ENCODE measurements at places on chromosomes 7 and 10. TPM values are rescaled to one million over a fixed set of nuclear protein-coding genes. Genes with fewer than 3 reads are reported as not detected.

DNA sequence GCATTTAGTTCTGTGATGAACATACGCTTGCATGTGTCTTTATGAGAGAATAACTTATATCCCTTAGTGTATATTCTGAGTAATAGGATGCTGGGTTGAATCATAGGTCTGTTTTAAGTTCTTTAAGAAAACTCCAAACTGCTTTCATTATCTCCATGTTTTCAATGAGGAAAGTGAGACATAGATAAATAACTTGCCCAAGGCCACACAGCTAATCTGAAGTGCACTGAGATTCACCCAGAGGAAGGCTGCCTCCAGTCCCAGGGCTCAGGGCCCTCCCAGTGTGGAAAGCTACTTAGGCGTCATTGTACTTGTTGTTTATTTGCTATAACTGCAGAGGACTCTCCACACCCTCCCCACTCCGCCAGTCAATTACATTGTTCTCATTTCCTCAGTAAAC, 126.7 kb downstream of the INHBA start:
- no peak for DNase-seq

GRCh38 chr7:4634166-4634565, 47.9 kb upstream of the FOXK1 start:
- no peak for DNase-seq

DNA sequence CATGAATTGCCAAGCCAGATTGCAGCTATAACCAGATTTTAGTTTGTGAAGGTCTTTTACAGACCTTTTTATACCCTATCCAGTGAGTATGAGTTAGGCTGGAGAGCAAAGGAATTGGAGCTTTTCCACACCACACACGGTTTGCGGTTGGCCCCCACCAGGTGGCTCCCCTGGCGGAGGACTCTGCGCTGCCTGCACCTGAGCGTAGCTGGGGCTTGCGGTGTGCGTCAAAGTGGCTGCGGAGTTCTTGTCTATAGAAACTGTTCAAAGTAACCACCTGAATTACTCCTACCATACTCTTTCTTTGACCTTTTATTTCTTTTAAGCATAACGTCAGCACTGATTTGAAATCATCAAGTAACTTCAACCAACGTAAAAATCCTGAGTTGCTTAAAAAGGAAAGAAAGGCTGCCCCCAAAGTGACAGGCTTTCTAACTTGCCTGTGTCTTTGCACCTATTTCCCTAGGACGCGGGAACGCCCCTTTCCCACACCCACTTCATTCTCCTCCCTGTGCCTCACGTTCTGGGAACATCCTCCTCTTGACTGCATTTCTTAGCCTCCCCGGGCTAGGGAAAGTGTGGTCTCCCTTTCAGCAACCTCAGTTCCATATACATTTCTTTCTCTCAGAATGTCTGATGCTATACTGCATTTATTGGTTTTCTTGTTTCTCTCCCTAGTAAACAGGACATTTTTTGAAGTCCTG, 47.6 kb upstream of the TMEM72 start:
- no peak for DNase-seq

DNA sequence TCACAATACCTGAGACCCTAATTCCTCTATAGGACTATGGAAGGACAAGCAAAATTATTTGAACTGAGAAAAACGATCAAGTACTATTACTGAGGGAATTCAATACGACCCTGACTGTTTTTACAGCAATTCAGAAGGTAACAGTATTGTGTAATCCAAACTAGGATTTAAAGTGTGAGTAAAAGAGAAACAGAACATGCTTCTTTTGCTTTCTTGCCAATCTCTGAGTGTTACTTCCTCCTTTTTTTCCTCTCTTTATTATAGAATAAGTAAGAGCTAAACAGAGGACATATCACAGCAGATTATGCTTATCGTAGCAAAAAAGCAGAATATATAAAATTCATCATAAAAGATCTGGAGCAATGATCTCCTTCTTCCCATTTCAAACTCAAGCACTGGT, 292.1 kb downstream of the THSD7A start:
- no peak for DNase-seq

DNA sequence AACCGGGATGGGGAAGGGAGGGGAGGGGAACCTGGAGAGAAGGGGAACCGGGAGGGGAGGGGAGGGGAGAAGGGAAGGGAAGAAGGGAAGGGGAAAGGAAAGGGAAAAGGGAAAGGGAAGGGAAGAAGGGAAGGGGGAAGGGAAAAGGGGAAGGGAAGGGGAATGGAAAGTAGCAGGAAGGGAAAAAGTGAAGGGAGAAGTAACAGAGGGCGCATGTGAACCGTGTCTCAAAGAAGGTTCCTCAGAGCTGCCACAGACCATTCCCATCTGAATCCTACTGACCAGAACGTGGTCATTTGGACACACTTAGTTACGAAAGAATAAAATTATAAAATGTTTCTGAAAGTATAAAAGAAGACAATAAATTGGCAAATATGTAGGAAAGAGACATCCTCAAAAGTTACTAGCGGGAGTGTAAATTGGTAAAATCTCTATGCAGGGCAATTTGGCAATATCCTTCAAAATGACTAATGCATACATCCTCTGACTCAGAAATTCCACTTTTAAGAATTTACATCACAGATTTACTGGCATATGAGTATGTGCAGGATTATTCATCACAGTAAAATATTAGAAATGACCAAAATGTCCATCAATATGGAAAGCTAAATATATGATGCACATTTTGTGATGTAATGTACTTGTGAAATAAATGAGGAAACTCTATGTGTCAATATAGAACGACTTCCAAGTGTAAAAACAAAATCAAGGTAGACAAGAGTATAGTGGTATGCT, 12.9 kb downstream of the C10orf67 start:
- no peak for DNase-seq

- DNase-seq = no peak
Observed at GRCh38 chr10:26310361-26310760, 93.8 kb downstream of the GAD2 start.

GRCh38 chr7:114432703-114433102, 18.1 kb downstream of the FOXP2 start:
- no peak for DNase-seq

- DNase-seq = peak; percentile 53
Observed at GRCh38 chr10:71427246-71427645, 30.5 kb downstream of the CDH23 start.

- DNase-seq = no peak
Observed at GRCh38 chr10:128013626-128014025, 106.7 kb downstream of the PTPRE start.

DNA sequence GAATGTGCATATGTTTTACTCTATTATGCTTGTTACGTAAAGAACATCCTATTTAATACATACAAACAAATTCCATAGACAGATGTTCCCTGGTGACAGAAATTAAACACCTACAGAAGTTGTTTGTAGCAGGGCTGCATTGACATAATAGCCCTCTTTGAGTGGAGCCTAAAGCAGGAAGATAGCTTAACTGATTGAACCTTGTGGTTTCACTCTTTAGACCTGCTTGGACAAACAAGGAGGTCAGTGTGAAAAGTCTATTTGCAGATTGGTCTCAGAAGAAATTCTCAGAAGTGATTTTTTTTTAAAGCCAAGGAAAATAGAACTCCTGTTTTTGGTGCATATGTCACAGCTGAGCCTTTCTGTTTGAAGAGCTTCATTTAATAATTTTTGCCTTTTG, 121.3 kb downstream of the PPP1R9A start:
- DNase-seq = no peak

GRCh38 chr7:36029853-36030515, 123.1 kb upstream of the EEPD1 start:
- no peak for DNase-seq

DNA sequence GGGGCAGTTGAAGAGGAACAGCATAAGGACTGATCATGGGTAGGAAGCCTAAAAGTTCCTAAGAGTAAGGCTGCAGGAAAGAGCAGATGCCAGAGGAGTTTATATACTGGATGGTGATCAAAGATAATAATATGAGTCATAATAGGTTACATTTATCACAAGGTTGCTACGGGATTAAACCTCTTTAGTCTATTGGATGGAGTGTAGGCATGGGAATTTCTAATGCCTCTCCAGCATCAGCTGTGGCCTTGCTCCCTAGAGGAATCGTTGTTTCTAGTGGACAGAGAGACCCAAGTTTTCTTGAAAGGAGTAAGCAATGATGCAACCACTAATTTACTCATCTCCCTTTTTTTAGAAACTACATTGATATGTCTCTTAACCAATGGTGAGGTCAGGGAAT, 213.4 kb downstream of the GPR37 start:
- DNase-seq = no peak

- DNase-seq = no peak
Observed at GRCh38 chr7:128591705-128592104, 80.4 kb upstream of the GARIN1A start.

DNA sequence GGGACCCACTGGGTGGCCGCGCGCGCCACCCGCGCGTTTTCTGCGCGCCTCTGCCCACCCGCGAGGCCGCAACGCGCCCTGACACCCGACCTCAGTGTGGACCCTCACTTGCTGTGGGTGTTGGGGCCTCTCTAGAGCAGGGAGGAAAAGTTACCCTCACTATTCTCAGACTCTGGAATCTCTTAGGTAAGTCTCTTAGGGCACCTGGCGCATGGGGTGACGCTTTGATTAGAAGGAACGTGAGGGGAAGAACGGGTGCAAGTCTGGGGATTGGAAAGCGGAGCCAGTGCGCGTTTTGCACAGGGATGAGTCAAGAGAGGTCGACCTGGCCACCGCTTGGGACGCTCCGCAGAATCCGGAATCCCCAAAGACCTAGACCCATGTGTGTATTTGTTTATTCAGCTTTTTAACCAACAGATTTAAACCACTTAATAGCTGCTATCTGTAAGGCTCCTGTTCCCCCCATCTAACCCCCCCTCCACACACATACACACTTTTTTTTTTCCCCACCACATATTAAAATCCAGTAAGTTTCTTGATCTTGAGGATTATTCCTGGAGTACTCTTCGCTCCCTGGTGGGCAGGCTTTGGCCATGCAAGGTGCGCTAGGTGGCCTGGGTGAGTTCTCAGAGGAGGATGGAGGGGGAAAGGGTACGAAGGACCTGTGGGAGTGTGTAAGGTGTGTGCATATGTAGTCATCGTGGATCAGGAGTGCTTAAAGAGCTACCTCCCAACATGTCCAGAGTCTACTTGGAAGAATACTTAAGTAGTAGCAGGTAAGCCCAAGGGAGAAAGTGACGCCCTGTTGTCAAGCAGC, 169.1 kb upstream of the PPP1R3A start:
- peak; percentile 79 for DNase-seq

DNA sequence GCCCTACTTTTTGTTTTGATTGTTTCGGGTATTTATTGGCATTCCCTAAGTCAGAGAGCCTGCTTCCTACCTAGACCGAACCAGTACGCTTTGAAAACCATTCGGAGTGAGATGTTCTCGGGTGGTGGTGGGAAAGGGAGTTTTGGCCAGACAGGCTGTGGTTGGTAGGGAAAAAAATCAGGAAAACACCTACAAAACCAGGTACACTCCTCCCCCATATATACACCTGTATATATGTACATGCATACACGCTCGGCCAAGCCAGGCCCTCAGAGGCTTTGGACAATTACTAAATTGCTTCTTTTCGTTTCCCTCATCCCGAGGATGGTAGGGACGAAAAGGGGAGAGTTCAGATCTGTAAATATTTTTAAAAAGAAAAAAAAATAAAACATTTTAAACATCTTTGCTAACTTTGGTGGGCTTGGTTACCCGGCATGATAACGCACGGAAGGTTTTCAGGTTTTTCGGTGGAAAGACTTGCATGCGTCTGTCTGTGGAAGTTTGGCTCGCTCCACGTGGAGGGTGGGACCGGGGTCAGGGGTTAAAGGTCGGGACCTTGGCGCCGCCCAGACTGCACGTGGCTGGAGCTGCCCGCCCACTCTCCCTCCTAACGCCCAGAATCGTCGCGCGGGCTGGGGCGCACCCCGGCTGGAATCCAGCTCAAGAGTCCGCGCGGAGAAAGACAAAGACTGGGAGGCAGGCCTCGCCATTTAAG, 2.5 kb downstream of the HMX2 start:
- DNase-seq = no peak

GRCh38 chr7:37782166-37782565, 66.2 kb upstream of the NME8 start:
- no peak for DNase-seq

GRCh38 chr10:73956476-73957359, 41.2 kb upstream of the VCL start:
- no peak for DNase-seq

- no peak for DNase-seq
Observed at GRCh38 chr10:70378122-70378521, 4.3 kb downstream of the LRRC20 start.

- no peak for DNase-seq
Observed at GRCh38 chr7:100588438-100588837, 2.3 kb downstream of the FBXO24 start.

- DNase-seq = peak; percentile 37
Observed at GRCh38 chr10:79358811-79359210, 11.5 kb downstream of the PPIF start.

DNA sequence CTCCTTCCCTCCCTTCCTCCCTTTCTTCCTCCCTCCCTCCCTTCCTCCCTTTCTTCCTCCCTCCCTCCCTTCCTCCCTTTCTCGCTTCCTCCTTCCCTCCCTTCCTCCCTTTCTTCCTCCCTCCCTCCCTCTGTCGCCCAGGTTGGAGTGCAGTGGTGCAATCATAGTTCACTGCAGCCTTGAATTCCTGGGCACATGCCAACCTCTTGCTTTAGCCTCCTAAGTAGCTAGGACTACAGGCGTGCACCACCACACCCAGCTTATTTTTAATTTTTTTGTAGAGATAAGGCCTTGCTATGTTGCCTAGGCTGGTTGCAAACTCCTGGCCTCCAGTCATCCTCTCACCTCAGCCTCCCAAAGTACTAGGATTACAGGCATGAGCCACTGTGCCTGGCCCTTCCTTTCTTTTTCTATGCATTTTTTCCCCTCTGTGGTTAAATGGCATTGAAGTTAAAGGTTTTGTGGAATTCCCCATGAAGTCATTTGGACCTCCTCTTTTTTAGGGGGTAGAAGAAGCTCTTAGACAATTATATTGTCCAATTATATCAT, 9.6 kb downstream of the KLHDC10 start:
- DNase-seq = no peak

GRCh38 chr10:97028126-97028831, 157.5 kb downstream of the SLIT1 start:
- peak; percentile 26 for DNase-seq

The HOXA1 gene
- total RNA-seq = 1.3 TPM

The UBTD1 gene
- 19.9 TPM for total RNA-seq

The TFEC gene
- 12.7 TPM for total RNA-seq

The CLEC2L gene
- total RNA-seq = not detected

The FFAR4 gene
- total RNA-seq = 2.3 TPM

The CAMK2B gene
- 1.2 TPM for total RNA-seq

The CCDC201 gene
- not detected for total RNA-seq

The FAM204A gene
- 72.8 TPM for total RNA-seq

The CCDC172 gene
- total RNA-seq = not detected

The CYP3A5 gene
- 96.8 TPM for total RNA-seq

The WIPF3 gene
- total RNA-seq = 1.4 TPM

The IQUB gene
- total RNA-seq = 0.10 TPM

The NUTM2D gene
- 2.1 TPM for total RNA-seq

The HEPACAM2 gene
- total RNA-seq = not detected

The ODAD2 gene
- total RNA-seq = 0.22 TPM

The LRRN3 gene
- 2.0 TPM for total RNA-seq

The ATXN7L1 gene
- total RNA-seq = 23.8 TPM

The HYCC1 gene
- 70.5 TPM for total RNA-seq

The CFAP69 gene
- 10.4 TPM for total RNA-seq

The SPDYE16 gene
- not detected for total RNA-seq
